ENCODE measurements at places on chromosomes 4 and X.
A peak's percentile ranks its signal among the peaks of the same experiment; 100 is the strongest.

GRCh38 chrX:136933611-136934145, 53.2 kb upstream of the RBMX start:
- no peak for DNase-seq

- DNase-seq, result no peak
Measured at GRCh38 chr4:8341691-8342090, 72.1 kb downstream of the HTRA3 start.

DNA sequence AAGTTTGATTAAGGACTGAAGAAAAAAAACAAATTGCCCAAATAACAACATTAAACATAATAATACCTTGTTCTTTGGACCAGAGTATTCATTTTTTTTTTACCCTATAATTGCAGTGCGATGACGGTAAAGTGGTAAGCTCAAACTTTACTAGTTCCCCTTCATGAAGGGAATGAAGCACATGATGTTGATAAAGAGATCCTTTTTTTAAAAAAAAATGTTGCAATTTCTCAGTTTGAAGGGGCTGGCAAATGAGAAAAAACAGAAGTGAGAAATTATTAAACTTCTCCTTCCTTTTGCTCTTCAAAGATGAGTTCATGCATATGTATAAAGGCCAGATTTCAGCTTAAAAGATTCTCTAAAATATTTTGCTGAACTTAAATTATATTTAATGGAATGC, 231.7 kb downstream of the C4orf33 start:
- no peak for DNase-seq

GRCh38 chr4:10020871-10021652, at the start of gene SLC2A9:
Gene SLC2A9 (minus strand): TSS chr4:10021497. CDS start chr4:10021429, 68 bp downstream.
- peak; percentile 35 for DNase-seq

DNA sequence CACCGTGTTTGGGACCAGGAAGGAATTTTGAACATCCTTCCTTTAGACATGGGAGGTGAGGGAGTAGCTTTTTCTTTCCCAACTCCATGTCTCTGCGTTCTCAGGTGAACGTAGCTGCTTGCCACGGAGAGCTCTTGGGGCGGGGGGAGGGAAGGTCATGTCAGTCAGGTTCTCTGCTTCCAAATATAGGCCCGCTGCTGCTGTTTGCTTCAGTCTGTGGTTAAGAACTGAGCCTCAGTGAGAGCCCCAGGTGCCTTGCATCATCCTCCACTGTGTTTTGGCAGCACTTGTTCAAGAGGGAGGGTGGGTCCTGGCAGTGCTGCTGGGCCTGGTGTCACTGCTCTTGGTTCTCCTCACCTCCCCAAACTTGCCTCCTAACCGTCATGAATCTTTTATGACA, 46.5 kb downstream of the HADH start:
- DNase-seq, result no peak

DNA sequence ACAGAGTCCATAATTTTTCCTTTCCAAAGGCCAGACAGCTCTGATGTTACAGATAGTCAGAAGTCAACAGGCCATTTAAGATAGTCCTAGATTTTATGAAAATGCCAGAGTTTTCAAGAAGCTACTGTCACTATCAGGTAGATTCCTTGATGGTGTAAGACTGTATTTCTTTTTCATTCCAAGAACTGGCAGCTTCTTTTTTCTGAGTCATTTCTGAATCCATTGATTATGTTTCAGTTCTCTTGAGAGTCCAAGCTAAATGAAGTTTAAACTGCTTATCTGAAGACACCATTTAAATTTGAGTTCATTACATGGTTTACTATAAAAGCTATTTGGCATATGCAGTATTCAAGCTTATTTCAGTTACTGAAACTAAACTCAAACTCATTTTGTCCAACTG, 44.6 kb downstream of the RASSF6 start:
- no peak for DNase-seq

DNA sequence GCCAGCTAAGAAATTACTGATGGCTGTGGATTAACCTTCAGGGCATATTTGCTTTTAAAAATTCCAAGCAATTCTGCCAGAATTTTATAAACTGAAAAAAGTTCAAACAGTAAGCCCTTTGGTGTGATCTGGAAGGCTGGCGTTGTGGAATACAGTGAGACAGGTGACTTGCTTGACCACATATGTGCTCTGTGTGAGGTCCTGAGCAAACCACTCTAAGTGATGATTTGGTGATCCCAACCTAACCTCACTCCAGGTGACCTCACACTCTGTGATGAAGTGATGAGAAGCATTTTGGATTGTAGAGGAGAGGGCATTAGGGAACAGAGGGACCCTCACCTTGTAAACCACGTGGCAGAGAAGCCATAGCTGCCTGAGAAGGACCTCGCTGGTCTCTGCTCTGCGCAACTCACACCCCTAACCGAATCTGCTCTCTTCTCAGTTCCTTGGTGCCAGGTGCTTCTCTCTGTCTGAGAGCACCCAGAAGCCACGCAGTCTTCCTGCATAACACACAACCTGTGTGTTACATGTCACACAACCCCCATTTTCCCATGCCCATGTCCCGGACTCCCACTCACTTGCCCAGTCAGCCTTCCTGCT, 106.3 kb downstream of the ENPP6 start:
- no peak for DNase-seq

- DNase-seq, result no peak
Measured at GRCh38 chr4:15738877-15739276, 36.0 kb downstream of the BST1 start.

DNA sequence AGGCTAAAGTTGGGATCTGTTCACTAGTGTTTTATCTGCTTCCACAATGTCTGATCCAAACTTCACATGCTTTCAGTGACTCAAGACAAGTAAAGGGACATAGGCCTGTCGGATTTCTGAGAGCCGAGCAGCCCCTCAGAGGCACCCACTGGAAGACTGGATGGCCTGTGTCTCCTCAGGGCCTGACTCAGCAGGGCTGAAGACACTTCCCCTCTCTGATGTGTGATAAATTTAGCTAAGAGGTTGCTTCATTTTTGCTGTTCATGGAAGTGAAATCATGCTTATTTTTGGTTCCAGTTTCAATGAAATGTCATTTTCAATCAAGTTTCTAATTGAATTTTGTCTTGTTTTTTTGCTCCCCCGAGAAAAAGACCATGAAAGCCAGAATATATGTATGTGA, 93.7 kb downstream of the MXRA5 start:
- peak; percentile 37 for DNase-seq

GRCh38 chrX:120315776-120316175, 4.5 kb upstream of the TMEM255A start:
- DNase-seq, result no peak

GRCh38 chr4:150828159-150828558, 186.9 kb downstream of the LRBA start:
- DNase-seq, result no peak

- no peak for DNase-seq
Measured at GRCh38 chr4:112905728-112906127, 143.7 kb upstream of the ANK2 start.

GRCh38 chrX:74382613-74383012, 38.7 kb upstream of the SLC16A2 start:
- DNase-seq, result peak; percentile 64

DNA sequence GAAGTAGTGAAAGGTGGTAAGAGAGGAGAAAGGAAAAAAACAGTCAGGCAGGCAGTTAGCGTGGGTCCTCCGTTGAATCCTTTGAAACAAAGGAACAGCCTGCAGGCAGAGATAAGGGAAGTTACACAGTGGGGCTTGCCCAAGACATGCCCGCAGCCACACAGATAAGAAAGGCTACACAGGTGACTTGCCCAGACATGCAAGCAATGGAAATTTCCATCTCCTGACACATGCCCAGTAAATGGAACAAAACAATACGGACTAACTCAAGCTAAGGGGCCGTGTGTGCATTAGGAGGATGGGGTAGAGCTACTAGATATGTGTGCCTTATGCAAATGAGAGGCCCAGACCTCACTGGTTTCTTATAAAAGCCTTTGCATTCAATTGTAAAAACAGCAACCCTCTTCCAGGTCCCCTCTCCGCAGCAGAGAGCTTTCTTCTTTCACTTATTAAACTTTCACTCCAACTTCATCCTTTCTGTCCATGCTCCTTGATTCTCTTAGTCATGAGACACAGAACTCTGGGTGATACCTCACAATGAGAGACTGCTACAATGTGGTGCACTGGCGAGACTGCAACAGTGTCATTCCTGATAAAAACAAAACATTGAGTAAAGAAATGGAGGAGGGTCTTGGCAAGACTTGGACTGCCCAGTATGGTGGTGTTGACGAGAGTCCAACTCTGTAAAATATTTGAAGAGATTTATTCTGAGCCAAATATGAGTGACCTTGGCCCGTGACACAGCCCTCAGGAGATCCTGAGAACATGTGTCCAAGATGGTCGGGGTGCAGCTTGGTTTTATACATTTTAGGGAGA, 997.4 kb upstream of the PRKX start:
- no peak for DNase-seq

DNA sequence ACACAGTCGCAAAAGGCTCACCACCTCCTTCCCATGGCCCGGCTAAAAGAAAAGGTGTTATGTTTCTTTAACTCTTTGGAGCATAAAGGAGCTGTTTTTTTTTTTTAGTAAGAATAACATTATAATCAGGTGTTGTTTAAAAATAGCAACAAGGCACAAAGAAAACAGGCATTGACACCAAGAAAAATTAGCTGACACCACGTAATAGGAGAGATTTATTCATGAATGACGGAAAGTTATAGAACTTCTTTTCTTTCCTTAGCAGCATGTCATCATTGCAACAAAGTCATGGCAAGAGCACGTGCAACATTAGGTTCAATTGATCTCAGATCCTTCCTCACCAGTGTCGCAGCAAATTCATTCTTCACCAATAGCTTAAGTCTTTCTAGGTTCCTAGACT, 302.9 kb upstream of the ZFP42 start:
- DNase-seq, result no peak

DNA sequence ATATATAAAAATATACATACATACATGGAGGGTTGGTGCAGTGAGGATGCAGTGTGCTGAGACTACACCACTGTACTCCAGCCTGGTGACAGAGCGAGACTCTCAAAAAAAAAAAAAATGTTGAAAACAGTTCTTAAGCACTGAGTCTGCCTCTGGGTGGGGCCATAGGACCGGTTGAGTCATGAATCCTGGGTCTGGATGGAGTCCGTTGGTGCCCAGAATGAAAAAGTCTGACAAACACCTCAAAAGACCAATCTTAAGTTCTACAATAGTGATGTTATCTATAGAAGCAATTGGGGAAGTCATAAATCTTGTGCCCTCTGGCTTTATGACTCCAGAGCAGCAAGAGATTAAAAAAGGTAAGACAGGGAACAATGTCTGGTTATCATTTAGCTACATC, 70.4 kb downstream of the FGFBP1 start:
- no peak for DNase-seq

GRCh38 chrX:32443841-32444240, 767.5 kb downstream of the DMD start:
- no peak for DNase-seq

DNA sequence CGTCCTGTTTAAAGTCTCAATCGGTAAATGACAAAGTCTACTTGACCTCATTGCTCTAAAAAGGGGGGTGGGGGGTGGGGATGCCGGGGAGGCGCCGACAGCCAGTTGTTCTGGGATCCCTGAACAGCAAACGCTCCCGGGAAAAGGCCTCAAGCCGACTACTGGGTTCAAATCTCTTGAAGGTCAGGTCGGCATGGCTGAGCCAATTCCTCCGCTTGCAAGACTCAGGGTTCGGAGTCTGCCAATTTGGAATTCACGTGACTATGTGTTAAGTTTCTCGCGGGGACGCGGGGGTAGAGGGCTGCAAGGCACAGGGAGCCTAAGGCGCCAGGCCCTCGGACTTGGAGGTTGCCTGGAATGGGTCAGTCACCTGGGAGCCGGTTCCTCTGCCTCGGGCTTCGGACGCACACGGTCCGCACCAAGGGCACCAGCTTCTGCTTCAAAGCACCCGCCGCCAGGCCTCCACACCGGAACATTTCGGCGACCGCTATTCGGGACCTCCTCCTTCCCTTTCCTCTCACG, 399 bp downstream of the AIFM1 start:
- peak; percentile 31 for DNase-seq

DNA sequence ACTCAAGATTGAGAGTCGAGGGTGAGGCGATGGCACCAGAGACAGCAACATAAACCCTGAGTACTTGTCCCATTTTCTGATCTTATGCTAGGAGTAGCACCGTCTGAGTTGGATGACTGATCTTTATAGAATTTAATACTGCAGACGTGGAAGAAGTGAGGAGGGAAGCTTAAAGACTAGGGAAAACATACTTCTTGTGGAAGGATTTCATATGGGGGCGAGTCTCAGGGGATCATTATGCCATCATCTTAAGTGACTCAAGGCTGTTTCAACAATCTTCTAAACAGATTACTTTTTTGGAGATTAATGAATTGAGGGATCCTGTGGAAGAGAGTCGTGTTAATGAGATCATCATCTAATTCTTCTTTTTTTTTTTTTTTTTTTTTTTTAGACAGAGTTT, 17.2 kb upstream of the FAT1 start:
- DNase-seq, result peak; percentile 83

DNA sequence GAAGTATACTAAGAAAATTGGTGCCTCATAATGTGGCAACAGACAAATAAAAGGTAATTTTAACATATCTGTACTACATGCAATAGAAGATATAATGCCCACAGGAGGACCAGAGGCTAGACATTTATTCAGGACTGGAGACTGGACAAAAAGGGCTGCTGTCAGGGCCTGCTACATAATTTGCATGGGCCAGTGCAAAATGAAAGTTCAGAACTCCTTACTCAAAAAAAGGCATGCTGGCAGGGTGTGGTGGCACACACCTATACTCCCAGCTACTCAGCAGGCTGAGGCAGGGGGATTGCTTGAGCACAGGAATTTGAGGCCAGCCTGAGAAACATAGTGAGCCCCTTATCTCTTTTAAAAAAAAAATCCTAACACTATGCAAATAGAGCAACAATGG, 12.4 kb upstream of the MAOA start:
- DNase-seq, result no peak

GRCh38 chrX:12891915-12892506, 14.4 kb upstream of the TLR8 start:
- DNase-seq, result no peak

- no peak for DNase-seq
Measured at GRCh38 chrX:360496-361150, 26.1 kb downstream of the PPP2R3B start.

DNA sequence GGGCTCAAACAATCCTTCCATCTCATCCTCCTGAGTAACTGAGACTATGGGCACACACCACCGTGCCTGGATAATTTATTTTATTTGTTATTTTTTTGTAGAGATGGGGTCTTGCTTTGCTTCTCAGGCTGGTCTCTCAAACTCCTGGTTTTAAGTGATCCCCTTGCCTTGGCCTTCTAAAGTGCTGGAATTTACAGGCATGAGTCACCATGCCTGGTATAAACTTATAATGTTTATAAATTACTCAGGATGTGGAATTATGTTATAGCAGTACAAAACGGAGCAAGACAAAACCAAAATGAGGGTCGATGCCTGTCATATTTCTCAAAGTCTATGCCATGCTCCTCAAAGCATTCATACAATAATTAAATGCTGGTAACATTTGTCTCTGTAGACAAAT, 29.8 kb upstream of the TEX13C start:
- DNase-seq, result peak; percentile 33

GRCh38 chr4:132910229-132910748, 238.8 kb upstream of the PCDH10 start:
- no peak for DNase-seq

DNA sequence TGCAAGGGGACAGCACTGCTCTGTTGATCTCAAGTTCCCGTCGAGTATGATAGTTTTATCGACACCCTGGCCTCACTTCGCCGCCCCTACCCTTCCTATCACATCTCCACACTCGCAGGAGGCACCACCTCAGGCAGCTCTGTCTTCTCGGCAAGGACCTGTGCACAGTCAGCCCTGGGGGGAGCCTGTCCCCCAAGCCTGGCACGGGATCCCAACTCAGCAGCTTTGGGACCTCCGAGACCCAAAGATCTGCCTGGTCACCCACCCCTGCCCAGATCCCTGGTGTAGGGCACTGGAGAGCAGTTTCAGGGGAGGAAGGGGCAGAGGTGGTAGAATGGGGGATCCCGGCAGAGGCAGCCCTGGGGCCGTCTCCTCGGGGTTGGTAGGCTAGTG, 18.0 kb upstream of the UBA1 start:
- no peak for DNase-seq
